ENCODE measurements at places on chromosomes 3 and 15.

GRCh38 chr15:61654918-61655317 is 405.3 kb downstream of the VPS13C start:
- DNase-seq = no peak

DNA sequence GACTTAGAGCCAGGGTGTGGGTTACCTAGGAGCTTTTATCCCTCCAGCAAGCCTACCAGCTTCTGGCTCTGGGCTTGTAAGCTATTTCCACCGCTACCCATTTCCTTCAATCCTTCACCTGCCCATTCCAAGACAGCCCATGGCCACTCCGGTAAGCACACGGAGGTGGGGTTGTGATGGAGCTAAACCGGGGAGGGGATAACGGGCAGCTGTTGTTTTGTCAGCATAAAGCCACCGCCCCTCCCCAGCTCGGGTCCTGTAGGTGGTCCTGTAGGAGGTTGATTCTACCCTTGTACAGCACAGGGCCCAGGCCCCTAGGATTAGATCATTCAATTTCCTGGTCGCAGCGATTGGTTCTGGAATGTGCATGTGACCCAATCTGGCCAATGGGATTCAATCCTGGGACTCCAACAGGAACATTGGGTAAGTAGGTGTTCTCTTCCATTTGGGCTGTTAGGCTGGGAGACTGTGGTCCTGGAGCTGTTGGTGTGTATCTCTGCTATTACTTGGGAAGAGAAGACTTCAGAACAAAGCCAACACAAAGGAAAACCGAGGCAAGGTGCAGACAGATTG is 150.6 kb downstream of the RAB11A start:
- DNase-seq = no peak

DNA sequence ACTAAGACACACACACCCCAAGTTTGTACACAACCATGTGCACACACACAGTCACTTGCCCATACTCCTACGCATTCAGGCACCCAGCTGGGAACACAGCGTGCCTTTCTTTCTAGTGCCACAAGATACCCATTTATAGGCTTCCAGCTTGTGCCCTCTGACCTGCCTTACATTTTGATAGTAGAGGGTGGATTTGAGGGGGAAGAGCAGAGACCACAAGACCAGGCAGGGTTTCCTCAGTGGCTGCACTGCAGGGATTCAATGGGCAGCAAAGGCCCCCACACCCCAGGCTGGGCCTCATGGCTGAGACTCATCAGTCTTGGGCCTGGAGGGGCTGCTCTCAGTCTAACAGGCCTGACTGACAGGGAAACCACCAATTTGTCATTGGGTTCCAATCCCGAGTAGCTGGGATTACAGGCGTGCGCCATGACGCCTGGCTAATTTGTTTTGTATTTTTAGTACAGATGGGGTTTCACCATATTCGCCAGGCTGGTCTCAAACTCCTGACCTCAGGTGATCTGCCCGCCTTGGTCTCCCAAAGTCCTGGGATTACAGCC is 18.8 kb upstream of the ANKDD1A start:
- DNase-seq = no peak

DNA sequence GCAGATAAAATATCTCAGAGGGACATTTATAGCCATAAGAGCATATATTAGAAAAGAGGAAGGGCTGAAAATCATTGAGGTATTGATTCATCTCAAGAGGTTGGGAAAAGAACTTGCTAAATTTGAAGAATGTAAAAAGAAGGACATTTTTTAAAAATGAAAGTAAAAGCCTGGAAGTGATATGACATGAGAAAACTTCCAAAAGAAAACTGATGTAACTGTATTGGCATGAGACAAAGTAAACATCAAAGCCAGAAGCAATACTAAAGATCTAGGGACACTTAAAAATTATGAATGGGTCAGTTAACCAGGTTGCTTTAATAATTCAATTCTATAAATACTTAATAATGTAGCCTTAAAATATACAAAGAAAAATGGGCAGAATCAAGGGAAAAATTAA is 31.9 kb downstream of the CEP63 start:
- no peak for DNase-seq

- no peak for DNase-seq
These were observed 21.3 kb downstream of the LRIG1 start for GRCh38 chr3:66479532-66479947.

GRCh38 chr15:35311615-35312014 is 226.5 kb upstream of the NANOGP8 start:
- DNase-seq = no peak

- no peak for DNase-seq
These were observed 241.9 kb downstream of the MEIS2 start for GRCh38 chr15:36858423-36858822.

- DNase-seq = no peak
These were observed 1.5 kb upstream of the NMNAT3 start for GRCh38 chr3:139679220-139679775.

DNA sequence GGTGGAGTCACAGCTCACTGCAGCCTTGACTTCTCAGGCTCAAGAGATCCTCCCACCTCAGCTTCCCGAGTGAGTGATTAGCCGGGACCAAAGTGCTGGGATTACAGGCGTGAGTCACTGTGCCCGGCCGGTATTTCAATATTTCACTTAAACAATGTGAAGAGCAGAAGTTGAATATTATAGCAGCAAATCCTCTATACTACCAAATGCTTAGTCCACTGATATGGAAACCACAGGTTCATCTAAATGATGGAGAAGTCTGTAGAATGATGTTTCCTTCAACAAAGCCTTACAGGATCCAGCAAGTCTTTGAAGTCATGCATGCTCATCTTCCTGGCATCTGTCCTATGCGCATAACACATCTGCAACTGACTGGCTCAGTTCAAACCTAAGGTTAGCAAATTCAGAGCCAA is 20.3 kb upstream of the UACA start:
- no peak for DNase-seq

- peak; percentile 82 for DNase-seq
These were observed 1.1 kb downstream of the PLXNB1 start for GRCh38 chr3:48428572-48429316.

DNA sequence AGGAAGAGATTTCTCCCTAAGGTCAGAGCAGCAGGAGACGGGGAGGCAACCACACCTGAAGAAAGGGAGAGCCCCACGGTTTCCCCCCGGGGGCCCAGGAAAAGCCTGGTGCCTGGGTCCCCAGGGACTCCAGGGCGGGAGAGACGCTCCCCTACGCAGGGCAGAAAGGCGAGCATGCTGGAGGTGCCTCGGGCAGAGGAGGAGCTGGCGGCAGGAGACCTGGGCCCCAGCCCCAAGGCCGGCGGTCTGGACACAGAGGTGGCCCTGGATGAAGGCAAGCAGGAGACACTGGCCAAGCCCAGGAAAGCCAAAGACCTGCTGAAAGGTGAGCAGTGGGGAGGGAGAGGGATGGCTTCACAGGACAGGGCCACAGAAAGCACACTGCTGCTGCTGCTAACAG is 26.2 kb upstream of the SLC28A1 start:
- no peak for DNase-seq

DNA sequence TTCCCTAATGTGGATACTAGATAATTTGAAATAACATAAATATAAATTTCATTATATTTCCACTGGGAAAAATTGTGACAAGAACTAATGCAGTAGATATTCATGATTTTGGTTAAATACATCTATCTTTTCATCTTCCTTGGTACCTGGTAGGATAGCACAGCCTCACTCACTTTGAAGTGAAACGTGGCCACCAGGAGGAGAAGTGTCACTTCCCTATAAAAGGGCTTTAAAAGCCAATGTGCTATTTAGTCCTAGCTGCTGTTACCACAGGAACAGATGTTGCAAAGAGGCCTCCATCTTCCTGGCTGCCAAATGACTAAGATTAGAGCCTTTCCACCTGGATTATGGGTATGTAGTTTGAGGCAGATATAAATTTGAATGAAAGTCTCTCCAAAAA is 140.0 kb downstream of the PLOD2 start:
- DNase-seq = no peak

GRCh38 chr3:191509078-191509477 is 48.1 kb downstream of the PYDC2 start:
- DNase-seq = no peak
